ENCODE measurements at places on chromosomes 2 and 18.

GRCh38 chr2:15851076-15851693, 89.2 kb upstream of the MYCN start:
- DNase-seq = no peak

DNA sequence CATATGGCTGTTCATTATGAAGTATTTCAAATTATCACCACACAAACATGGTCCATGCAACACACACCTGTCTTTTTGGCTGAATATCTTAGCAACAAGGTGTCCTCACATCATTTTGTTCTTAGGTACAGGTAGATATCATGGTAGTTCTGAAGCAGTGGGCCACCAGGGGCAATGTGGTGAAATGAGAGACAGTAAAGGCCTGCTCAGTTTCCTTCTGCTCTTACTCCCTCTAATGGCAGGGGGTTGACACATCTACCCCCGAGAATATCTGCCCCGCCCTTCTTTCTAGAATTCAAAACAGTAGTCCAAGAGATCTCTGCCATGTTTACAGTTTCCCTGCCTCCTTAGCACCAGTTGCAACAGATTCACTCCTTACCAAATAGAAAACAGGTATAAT, 147.0 kb upstream of the KLHL14 start:
- DNase-seq = no peak

DNA sequence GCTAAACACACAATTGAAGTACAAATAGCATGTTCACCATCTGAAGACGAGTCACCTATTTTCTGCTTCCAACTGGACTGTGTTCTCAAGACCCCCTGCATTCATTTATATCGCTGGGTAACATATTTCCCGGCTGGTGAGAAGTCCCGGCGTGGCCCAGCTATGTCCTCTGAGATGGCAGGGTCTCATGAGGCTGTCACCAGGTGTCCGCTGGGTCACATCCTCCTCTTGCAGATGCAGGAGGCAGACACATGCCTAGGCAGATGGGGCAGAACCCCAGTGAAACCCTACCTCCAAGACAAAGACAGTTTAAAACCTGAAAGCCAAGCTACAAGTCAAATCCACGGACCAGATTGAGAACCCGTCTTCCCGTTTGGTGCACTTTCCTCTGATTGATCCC, 36.8 kb upstream of the UBE2F start:
- no peak for DNase-seq

- DNase-seq = no peak
Observed at GRCh38 chr2:40220177-40220925, 231.5 kb downstream of the SLC8A1 start.

GRCh38 chr2:227430639-227431038, 41.3 kb upstream of the AGFG1 start:
- DNase-seq = no peak

GRCh38 chr2:46169467-46169866, 127.7 kb upstream of the EPAS1 start:
- no peak for DNase-seq

- DNase-seq = no peak
Observed at GRCh38 chr2:172119089-172119488, 16.4 kb upstream of the DLX2 start.

DNA sequence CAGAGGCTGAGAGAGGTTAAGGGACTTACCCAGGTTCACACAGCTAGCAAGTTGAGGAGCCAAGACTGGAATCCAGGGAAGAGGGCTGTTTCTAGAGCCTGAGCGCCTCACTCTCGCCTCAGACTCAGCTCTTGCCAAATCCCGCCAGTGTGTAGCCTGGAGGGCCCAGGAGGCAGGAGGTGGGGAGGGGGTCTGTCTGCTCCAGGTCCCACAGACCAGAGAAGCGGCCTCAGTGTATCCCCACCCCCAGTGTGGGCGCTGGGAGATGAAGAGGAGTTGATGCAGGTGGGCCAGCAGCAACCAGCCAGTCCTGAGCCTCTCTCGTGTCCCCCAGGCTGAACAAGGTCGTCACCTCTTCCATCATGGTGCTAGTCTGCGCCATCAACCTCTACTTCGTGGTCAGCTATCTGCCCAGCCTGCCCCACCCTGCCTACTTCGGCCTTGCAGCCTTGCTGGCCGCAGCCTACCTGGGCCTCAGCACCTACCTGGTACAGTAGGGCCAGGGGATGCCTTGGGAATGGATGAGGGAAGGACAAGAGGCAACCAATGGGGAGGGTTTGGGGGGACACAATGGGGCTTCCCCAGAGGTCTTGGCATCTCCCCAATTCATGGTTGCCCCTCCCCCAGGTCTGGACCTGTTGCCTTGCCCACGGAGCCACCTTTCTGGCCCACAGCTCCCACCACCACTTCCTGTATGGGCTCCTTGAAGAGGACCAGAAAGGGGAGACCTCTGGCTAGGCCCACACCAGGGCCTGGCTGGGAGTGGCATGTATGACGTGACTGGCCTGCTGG, 5.2 kb upstream of the CTDSP1 start:
- no peak for DNase-seq

GRCh38 chr2:120403676-120404075, 57.7 kb downstream of the INHBB start:
- no peak for DNase-seq

DNA sequence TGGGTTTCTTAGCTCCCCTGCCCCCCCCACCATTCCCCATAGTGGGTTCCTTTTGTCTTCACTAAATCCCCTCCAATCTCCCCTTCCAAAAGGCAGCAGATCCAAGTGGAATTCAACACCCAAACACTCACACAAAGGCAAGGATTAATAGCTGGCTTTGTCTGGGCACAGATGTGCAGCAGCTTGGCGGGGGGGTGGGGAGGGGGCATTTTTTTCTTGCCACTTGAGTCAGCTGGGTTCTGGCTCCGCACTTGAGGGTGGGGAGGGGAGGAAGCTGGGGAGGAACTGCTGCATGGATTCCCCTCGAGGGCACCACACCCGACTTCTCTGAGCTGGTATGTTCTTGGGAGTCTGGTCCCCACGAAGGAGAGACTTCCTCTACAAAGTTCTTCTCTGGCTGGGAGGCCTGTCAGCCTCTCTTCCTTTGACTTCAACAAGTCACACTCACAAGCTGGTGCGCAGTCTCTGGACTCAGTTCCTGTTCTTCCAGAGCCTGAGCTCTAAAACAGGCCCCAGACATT, 36.0 kb downstream of the SERTAD2 start:
- DNase-seq = no peak

DNA sequence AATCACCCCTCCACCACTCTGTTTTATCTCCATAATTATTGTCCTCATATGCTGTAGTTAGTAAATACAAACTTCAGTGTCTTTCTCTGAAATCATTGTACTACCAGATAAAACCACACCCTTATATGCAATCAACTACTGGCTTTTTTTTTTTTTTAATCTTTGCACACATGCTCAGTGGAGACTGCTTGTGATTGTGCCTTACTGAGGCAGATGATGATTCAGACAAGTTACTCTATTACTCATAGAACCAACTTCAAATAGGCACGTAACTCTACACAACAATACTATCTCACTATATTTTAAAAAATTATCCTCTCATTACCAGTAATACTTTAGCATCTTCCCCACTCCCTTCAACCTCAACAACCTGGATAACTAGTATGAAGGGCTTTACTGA, 1278.4 kb upstream of the PIK3C3 start:
- DNase-seq = no peak

GRCh38 chr2:139170406-139170805, 390.2 kb upstream of the NXPH2 start:
- no peak for DNase-seq

DNA sequence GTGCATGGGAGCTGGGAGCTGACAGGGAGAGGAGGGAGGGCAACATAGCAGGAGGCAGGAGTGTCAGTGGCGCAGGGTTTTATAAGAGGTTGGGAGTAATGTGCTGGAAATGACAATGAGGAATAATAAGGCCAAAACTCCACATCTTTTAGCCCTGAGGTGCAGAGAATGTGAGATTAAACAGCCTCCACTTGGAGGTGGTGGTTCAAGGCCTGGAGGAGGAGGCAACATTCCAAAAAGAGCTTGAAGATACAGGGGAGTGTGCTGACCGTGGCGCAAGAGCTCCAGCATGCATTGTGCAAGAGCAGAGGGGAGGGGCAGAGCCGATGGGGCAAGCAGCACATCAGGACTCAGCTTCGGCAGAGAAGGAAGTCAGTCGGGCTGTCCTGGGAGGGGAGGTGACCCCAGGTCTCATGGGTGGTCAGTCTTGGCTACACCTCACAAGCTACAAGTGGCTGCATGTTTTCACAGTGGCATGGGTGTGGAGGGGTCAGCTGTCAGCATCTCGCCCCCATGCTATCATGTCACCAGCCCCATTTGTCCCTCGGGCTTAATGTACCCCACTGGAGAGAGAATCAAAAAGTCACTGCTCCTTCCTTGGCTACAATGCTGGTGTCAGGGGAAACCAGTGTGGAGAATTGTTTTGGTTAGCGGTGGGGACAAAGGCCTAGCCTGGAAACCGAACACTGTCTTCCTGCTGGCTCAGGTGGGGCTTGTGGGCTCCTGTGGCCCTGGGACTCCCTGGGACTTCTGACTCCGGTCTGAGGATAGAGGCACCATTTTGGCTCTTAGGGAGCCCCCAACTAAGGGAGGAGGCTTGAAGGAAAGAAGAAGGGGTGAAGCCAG, 208.0 kb downstream of the ZFP36L2 start:
- no peak for DNase-seq

GRCh38 chr2:101696272-101697123, 1.0 kb upstream of the MAP4K4 start:
- no peak for DNase-seq

DNA sequence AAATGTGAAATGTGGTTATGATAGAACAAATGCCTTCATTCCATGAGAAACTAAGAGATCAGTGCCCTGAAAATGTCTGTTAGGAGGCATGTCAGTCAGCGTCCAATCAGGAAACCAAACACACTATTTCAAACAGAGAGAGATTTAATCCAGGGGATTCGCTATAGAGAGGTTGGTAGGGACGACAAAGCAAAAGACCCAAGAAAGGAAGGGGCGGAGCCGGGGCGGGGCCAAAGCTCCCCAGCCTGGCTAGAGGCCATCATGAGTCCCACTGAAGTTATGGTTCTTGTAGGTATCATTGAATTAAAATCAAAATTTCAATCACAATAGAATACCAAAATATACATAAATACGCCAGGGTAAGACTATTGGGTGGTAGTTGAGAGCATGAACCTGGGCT, 32.9 kb upstream of the RNF149 start:
- peak; percentile 30 for DNase-seq

- peak; percentile 8 for DNase-seq
Observed at GRCh38 chr2:75608684-75609333, 37.8 kb upstream of the MRPL19 start.

Data from stimulated activated naive CD4-positive, alpha-beta T cell treated with Interleukin-2 at 50 U/mL for 16 hours (primary cell).